Stimulated activated CD4-positive, alpha-beta T cell treated with anti-CD3 and anti-CD28 coated beads, TNF-alpha, amount 100 ng/mL, for 4 hours (primary cell): ENCODE measurements at places on chromosomes 4 and X.

DNA sequence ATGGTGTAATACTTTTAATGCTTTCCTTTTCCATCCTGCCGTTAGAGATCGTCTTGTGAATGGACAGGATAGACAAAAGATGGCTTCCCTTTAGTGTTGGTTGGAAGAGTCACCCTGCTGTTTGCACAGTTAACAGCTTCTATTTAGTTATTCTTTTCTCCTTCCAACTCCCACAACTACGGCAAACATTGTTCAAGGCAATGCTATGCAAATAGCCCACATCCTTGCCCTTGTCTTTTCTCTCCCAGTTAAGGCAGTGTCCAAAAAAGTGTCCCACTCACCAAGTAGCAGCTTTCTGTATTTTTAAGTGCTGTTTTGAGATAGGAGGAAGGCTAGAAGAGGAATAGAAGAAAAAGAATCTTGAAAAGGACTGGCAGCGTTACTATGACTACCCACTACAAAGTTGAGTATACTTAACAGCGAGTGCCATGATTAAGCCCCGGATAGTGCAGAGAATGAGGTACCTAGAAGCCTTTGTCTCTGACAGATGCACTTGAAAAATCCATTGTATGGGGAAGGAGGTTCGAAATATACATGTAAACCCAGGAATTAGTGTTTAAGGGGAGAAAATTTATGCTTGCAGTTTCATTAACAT is 12.1 kb upstream of the RUFY3 start:
- no peak for DNase-seq

GRCh38 chr4:83009529-83009928 is 1.1 kb downstream of the LIN54 start:
- no peak for DNase-seq

- DNase-seq, result no peak
Measured at GRCh38 chr4:79958466-79959264, 114.4 kb downstream of the ANTXR2 start.

DNA sequence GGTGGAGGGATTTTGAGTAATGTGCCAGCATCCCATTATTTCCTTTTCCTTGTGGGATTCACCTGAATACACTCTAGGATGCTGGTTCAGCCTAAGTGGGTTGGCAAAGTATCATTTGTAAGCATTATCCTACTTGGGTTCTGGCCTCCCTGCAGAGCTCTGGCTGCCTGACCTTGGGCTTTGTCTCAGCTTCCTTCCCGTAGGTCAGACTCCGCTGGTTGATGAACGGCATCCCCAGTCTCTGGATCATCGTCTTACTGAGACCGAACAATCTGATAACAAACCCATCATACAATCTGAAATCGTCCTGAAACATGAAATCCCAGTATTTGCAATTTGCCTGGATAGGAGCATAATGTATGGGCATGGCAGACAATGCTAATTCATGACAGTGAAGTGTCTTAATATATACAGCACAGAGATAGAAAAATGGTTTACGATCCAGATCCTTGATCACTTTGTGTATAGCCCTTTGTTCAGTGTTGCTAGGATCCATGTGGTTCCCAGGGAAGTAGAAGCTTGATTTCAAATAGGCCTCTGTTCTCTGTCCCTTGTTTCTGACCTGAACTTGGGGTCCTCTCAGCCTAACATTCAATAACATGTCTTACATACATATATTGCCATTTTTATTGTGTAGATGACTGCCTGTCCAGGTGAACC is 5.5 kb downstream of the MID2 start:
- DNase-seq, result no peak

DNA sequence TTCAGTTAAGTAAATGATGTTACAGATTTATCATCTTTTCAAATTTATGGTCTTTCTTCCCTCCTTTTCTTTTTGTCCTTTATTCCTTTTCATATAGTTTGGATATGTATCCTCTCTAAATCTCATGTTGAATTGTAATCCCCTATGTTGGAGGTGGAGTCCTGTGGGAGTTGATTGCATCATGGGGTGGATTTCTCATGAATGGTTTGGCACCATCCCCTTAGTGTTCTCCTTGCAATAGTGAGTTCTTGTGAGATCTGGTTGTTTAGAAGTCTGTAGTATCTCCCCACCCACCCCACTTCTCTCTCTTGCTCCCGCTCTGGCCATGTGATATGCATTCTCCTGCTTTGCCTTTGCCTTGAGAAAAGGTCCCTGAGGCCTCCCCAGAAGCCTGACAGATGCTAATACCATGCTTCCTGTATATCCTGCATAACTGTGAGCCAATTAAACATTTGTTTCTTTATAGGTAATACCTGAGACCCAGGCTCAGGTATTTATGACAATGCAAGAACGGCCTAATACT is 236.7 kb downstream of the PRDM5 start:
- no peak for DNase-seq

- DNase-seq, result no peak
Measured at GRCh38 chr4:145525291-145525740, 43.7 kb downstream of the SMAD1 start.

DNA sequence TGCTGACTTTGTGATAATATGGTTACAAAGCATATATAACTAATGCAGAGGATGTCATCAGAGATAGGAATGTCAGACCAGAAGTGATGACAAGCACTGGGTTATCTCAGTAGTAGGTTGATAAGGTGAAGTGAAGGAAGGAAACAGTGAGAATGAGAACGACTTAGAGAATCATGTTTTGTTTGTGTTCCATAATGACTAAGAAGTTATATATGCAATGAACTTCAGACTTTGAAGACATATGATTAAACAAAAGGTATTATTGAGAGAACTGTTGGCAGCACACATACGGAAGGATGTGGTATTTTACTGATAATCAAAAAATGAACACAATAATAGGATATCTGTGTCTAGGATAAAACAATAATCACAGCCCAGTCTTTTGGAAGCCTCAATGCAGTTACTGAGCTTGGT is 18.3 kb upstream of the HHIP start:
- DNase-seq, result no peak

- no peak for DNase-seq
Measured at GRCh38 chr4:74537459-74537858, 92.5 kb downstream of the AREG start.

- DNase-seq, result no peak
Measured at GRCh38 chr4:1195109-1195671, 22.8 kb upstream of the SPON2 start.

- DNase-seq, result no peak
Measured at GRCh38 chr4:96703265-96703664, 863.4 kb downstream of the PDHA2 start.

- no peak for DNase-seq
Measured at GRCh38 chr4:119048446-119048845, 87.2 kb upstream of the MYOZ2 start.

DNA sequence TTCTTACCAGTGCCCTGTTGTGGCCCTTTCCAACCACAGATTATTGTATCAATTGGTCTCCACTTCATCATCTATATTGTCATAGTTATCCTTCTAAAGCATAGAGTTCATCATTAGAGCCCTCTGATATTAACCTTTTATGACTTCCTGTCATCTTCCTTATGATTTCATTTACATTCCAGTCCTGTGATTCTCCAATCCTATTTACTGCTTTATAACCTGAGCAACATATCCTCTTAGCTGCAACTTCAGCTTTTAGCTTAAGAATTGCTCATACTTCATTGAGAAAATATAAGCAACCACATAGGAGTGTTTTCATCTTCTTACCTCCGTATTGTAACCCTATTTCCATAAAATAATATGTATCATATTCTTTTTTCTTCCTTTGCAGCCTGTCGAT is 252.6 kb upstream of the CENPE start:
- no peak for DNase-seq

DNA sequence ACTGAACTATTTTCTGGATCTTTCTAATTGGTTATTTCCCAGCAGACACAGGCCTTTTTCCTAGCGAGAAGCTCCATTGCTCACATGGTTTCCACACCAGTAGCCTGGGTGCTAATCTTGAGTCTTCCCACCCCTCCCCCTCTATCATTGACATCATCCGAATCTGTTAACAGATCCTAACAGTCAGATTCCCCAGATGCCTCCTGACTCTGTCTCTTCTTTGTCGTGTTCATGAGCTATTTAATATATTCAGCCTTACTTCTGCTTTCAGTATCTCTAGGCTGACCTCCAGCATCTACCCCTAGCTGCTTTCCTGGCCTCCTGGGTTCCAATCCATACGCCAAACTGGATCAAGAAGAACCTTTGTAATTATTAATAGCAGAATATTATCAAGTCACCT is 85.0 kb downstream of the CLNK start:
- no peak for DNase-seq

GRCh38 chr4:168885400-168885799 is 124.7 kb downstream of the CBR4 start:
- no peak for DNase-seq

GRCh38 chr4:831483-831805 is 5.5 kb upstream of the CPLX1 start:
- DNase-seq, result no peak

- no peak for DNase-seq
Measured at GRCh38 chr4:67465032-67465762, 80.1 kb downstream of the CENPC start.

DNA sequence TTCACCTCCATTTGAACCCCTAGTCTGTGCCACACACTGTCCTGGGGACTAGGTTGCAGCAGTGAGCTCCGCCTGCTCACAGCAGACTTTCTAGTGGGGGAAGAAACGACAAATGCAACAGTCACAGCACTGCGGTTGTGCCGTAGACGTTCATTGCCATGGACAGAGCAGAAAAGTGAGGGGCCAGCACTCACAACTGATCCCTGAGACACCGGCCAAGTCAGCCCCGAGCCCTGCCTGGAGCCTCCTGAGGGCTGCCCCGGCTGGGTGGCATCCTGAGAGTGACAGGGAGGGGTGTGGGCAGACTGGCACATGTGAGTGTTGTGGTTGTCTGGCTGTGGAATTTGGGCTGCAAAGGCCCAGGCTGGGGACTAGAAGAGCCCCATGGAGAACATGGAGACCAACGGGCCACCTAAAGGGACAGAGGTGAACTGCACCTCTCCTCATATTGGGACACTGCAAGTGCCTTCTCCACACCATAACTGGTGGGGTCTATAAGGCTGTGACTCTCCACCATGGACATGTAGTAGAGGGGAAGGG is 4.6 kb downstream of the DUSP9 start:
- DNase-seq, result no peak

DNA sequence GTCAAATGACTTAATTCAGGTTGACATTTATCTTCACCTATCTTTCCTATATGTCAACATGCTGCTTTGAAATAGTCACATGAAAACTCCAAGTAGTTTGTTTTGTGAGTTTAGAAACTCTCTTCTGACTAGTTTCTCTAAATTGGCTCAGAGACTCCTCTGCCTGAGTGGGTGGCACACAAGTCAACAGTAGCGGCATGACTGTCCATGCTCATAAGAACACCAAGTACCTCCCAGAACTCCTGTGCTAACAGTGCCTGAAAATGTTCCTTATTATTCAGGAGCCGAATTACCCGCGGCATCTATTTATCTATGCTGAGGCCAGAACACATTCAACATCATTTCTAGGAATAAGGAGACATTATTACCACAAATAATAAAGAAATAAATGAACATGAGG is 116.3 kb downstream of the SORBS2 start:
- DNase-seq, result no peak

DNA sequence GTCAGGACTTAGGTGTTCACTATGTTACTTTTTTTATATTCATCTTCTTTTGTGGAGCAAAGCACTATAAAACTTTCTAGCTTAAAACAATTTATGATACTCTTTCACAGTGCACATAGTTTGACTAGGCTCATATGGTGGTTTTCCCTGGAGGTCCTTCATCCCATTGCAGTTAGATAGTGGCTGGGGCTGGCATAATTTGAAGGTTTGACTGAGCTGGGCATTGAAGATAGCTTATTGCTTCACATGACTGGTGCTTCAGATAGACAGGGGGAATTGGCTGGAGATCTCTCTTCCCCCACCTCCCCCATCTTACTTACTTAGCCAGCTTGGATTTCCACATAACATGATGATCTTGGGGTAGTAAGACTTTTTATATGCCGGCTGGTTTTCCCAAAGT is 7.0 kb upstream of the GABRA4 start:
- no peak for DNase-seq

DNA sequence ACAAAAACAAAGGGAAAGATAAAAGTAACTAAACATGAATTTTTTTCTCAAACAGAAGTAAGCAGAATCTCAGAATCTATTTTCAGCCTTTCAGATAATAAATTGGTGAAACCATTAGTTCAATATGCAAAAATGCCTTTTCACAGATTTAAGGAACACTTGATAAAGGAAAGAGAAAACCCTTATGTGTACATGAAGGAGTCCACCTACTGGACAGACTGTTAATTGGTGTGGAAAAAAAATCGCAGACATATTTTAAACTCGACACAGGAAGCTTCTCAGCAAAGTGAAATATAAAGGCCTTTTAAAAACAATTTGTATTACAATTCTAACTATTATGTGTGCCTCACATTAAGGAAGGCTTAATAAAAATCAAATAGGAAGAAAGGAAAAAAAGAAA is 22.3 kb downstream of the COX7B2 start:
- no peak for DNase-seq
